ENCODE measurements at places on chromosomes 7 and 10.

DNA sequence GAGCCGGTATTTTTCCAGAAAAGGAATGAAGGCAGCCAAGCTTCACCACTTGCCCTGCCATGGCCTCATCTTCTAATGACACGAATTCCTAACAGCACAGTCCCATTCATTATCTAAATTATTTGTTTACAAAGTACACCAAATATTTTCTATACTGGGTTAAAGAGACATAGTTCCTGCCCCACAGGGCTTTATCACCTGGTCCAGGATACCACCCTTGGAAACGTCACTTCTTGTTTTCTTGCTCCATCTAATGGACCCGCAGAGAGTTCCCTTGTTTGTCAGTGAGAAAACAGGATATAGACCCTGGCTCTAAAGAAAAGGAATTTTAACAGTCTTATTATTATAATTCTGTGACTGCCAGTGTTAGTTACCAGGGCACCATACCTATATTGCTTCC is 1165.4 kb downstream of the GATA3 start:
- no peak for DNase-seq

- no peak for DNase-seq
Measured at GRCh38 chr7:78296046-78296597, 497.5 kb downstream of the PHTF2 start.

DNA sequence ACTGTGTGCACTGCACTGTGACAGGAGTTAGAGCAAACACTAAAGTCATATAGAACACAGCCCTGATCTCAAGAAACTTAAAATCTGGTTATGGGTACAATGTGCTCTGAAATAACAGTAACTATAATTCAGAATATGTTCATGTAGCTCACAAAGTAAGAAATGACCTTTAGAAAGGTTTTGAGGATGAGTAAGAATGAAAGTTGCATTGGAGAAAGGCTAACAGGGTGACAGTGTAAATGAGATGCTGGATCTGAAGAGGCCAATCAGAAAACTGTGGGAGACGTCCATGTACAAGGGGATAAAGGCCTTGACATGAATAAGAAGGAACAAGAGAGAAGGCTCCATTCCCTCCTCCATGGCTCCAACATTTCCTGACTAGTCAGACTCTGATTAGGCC is 124.7 kb downstream of the GRM3 start:
- no peak for DNase-seq

GRCh38 chr10:122974023-122974422 is 6.2 kb upstream of the PSTK start:
- no peak for DNase-seq

DNA sequence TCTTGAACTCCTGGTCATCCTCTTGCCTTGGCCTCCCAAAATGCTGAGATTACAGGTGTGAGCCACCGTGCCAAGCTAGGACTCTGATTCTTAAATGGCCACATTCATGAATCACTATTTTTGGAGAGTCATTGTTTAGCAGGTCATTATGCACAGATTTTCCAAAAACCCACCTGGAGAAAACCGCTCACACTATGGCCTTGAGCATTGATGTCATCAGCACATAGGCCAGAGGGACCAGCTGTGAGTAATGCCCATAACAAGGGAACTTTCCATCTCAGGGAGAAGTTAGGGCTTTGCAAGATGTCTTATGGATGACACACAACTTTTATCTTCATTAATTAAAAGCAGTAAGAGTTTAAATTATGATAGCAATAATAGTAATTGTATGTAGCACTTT is 86.4 kb upstream of the KIF5B start:
- DNase-seq, result no peak

Measured in COR-L47 (cell line).